ENCODE measurements at places on chromosomes 4 and X.

GRCh38 chr4:51874551-51874950, 31.6 kb downstream of the DCUN1D4 start:
- DNase-seq = no peak

- no peak for DNase-seq
Measured at GRCh38 chr4:145613566-145614232, 5.5 kb upstream of the MMAA start.

DNA sequence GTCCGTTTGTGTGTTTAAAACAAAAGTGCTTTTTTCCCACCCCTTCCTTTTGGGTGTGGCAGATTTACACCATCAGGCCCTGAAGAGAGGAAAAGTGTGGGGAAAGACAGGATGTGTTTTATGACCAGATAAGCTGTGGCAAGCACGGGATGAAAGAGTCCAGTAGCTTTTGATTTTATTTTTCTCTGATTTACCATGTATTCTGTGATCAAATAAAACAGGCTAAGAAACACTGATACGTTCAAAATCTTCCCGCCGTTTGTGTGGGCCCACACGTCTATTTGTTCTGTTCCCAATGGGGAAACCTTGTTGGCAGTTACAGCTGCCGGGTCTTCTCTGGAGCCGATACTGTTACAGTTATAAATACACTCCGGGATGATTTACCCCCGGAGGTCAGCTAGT, 10.8 kb downstream of the LRP2BP start:
- DNase-seq = no peak

- DNase-seq = no peak
Measured at GRCh38 chr4:123653236-123653635, 256.6 kb downstream of the SPRY1 start.

GRCh38 chrX:9555354-9555753, 90.5 kb downstream of the TBL1X start:
- no peak for DNase-seq

DNA sequence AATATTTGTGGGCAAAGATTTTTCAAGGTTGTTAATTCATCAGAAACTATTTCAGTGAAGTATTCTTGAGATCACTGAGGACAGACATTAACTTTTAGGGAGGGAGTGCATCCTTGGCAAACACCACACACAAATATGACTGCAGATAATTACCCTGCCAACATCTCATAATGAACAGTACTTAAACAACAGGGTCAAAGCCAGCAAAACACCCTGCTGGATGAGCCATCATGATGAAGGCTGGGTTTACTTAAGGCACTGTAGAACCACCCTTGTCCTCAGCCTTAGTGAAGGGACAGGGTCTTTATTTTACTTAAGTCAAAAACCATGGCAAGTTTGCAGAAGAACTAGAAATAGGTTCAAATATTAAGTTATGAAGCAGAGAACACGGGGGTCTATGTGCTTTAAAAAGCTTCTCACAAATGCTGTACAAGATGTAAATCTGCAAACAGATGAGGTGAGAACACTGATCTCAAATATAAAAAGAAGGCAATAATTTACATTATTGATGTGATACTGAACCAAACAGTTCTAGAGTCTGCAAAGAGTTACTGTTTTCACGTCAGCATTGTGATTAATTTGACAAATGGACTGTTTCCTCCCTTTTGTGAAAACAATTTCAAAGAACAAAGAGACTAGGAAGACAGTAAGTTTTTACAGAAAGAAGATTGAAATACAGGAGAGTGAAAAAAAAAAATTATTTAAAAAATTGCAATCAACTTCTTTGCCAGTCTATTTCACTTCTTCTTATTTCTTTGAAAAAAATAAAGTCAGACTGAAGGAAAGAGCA, 28.2 kb downstream of the TAPT1 start:
- no peak for DNase-seq
